Heart left ventricle (tissue), 16 donors: ENCODE measurements at places on chromosomes 12 and 14. TPM values are rescaled to one million over a fixed set of nuclear protein-coding genes. Genes with fewer than 3 reads are reported as not detected.
A peak's percentile ranks its signal among the peaks of the same experiment; 100 is the strongest.

DNA sequence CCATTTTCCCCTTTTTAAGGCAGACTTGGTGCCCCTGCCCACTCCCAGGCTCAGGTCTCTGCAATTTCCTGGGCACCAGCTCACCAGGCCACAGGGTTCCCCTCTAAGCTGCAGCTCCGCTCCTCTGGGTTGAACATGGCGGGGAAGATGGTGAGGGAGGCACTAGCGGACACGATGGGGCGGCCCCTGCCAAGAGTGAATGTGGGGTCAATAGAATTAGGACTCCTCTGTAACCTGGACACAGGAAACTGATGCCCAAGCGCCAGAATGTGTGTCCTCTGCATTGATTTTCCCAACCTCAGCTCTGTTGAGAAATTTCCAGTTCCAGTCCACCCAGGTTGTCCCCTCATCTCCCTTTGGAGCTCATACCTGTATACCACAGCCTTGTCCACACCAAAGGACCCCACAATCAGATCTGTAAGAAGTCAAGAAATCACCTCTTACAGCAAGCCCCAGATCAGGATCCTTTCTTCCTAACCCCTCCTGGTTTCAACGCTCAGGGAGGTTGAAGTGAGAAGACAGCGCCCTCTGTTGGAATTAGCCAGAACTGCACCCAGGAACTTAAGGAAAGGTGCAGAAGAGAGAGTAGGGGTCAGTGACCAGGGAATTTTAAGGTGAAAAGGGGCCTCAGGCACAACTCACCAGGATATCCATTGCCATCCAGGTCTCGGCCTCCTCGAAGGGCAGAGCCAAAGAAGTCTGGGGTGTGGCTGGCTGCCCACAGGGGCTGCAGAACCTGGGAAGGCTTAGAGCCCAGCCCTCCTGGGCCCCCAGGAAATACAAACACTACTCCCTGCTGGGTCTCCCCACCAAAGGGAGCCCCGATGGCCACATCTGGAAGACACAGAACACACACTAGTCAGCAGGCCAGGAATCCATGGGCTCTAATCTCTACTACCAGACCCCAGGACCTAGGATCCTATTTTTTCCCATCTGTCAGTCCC, 14.7 kb downstream of the ITGA5 start:
- peak overlapping the region; percentile 97 for H3K27ac ChIP-seq
- no peak overlapping the region for H3K4me3 ChIP-seq
- H3K27me3 ChIP-seq = no peaks in the 10 kb centered on the region
- peaks cover 9% of the 10 kb centered on the region for H3K4me1 ChIP-seq

GRCh38 chr12:32183650-32184049, 77.0 kb downstream of the BICD1 start:
- no peak overlapping the region for H3K27ac ChIP-seq
- DNase-seq = no peak
- H3K36me3 ChIP-seq = no peaks in the 10 kb centered on the region

DNA sequence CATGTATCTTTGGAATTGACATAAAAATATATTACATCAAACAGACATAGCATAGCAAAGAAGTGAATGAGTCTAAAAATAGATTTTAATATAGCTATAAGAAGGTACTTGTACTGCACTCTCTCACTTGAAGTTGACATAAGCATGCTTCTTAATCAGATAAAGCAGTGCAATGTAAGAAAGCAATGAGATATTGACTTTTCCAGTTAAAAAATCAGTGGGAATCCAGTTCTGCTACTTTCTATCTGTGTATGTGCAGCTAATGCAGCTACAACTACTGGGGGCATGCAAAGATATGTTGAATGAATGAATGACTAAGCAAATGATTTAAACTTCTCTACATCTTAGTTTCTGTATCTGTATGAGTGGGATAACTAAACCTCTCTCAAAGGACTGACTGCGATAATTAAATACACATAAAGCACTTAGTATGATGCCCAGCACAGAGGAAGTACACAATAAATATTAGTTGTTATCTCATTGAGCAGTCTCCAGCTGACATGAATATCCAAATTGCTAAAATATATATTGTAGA, 10.3 kb downstream of the WASHC3 start:
- H3K4me3 ChIP-seq = no peak overlapping the region
- no peaks in the 10 kb centered on the region for H3K27me3 ChIP-seq
- no peak for DNase-seq
- H3K36me3 ChIP-seq = peaks cover 19% of the 10 kb centered on the region
- H3K27ac ChIP-seq = no peak overlapping the region
- H3K4me1 ChIP-seq = no peaks in the 10 kb centered on the region

GRCh38 chr14:61766151-61766550, 3.9 kb downstream of the SNAPC1 start:
- no peak for DNase-seq
- no peak overlapping the region for H3K27ac ChIP-seq
- no peak overlapping the region for H3K4me3 ChIP-seq
- no peaks in the 10 kb centered on the region for H3K27me3 ChIP-seq
- H3K36me3 ChIP-seq = peaks cover 42% of the 10 kb centered on the region

- H3K27ac ChIP-seq = no peak overlapping the region
- peaks cover 60% of the 10 kb centered on the region for H3K27me3 ChIP-seq
- H3K4me1 ChIP-seq = peaks cover 25% of the 10 kb centered on the region
- DNase-seq = peak; percentile 34
- peak overlapping the region; percentile 39 for H3K4me3 ChIP-seq
Observed at GRCh38 chr14:69572030-69572840, 2.4 kb downstream of the CCDC177 start.

KITLG gene
- total RNA-seq = 9.3 TPM
